Suprapubic skin (tissue), 4 donors: ENCODE measurements at places on chromosomes 1 and 21. TPM values are rescaled to one million over a fixed set of nuclear protein-coding genes. Genes with fewer than 3 reads are reported as not detected.

DNA sequence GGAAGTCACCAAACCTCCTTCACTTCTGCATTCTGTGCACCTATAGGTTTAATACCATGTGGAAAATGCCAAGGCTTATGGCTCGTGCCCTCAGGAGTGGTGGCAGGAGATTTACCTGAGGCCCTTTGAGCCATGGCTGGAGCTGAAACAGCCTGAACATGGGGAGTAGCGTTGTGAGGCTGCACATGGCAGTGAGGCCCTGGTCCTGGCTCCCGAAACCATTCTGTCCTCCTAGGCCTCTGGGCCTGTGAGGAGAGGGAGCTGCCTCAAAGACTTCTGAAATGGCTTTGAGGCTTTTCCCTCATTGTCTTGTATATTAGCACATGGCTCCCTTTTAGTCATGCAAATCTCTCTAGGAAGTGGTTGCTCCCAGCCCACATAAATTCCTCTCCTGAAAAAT is 20.6 kb downstream of the PTGFR start:
- no peak overlapping the region for H3K27ac ChIP-seq
- no peak for DNase-seq
- no peaks in the 10 kb centered on the region for H3K27me3 ChIP-seq
- no peaks in the 10 kb centered on the region for H3K36me3 ChIP-seq
- no peak overlapping the region for H3K4me3 ChIP-seq

- H3K27ac ChIP-seq = no peak overlapping the region
- DNase-seq = no peak
- peaks cover 8% of the 10 kb centered on the region for H3K4me1 ChIP-seq
- no peaks in the 10 kb centered on the region for H3K36me3 ChIP-seq
- H3K4me3 ChIP-seq = no peak overlapping the region
Measured at GRCh38 chr1:21034725-21035628, 141.7 kb downstream of the EIF4G3 start.

DNA sequence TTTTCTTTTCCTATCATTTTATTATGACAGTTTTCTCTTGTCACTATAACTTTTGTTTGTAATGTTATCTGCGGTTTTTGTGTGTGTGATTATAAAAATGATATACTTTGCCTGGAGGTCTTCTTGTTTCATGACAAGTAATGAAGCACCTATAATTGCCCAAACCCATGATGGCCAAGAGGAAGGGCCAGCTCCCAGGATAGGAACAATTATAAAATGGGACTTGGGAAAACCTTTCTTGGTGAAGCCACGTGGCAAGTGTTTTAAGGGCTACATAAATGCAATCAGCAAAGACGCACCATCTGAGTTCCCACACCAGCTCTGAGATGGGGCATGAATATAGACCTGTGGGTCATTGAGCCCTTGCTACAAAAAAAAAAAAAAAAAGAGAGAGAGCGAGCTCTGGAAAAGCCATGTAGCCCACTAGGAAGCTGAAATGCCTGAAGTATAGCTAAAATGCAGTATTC is 462.6 kb upstream of the RUNX1 start:
- H3K27me3 ChIP-seq = no peaks in the 10 kb centered on the region
- H3K4me3 ChIP-seq = no peak overlapping the region
- no peak overlapping the region for H3K27ac ChIP-seq

The LRRC38 gene
- 6.3 TPM for total RNA-seq
